Psoas muscle (tissue), 8 donors: ENCODE measurements at places on chromosomes 12 and 14. TPM values are rescaled to one million over a fixed set of nuclear protein-coding genes. Genes with fewer than 3 reads are reported as not detected.

- DNase-seq: no peak
- peaks cover 50% of the 10 kb centered on the region for H3K4me1 ChIP-seq
- H3K27ac ChIP-seq: no peak overlapping the region
- no peak overlapping the region for H3K4me3 ChIP-seq
These were observed 4.1 kb downstream of the NFYB start for GRCh38 chr12:104133866-104134265.

- peaks cover 11% of the 10 kb centered on the region for H3K4me1 ChIP-seq
- no peaks in the 10 kb centered on the region for H3K36me3 ChIP-seq
- DNase-seq: peak; percentile 72
- H3K27ac ChIP-seq: peak within 1 kb of the TSS; percentile 88
- H3K4me3 ChIP-seq: peak within 1 kb of the TSS; percentile 72
- no peaks in the 10 kb centered on the region for H3K27me3 ChIP-seq
These were observed at the start of gene STAT6 for GRCh38 chr12:57111031-57111734. Gene STAT6 (minus strand): TSS chr12:57111362. CDS start chr12:57108278, 3,084 bp downstream.

- DNase-seq: no peak
- no peaks in the 10 kb centered on the region for H3K4me1 ChIP-seq
- no peak overlapping the region for H3K27ac ChIP-seq
- H3K36me3 ChIP-seq: no peaks in the 10 kb centered on the region
- H3K27me3 ChIP-seq: no peaks in the 10 kb centered on the region
These were observed 90.8 kb downstream of the BICD1 start for GRCh38 chr12:32197421-32197820.

DNA sequence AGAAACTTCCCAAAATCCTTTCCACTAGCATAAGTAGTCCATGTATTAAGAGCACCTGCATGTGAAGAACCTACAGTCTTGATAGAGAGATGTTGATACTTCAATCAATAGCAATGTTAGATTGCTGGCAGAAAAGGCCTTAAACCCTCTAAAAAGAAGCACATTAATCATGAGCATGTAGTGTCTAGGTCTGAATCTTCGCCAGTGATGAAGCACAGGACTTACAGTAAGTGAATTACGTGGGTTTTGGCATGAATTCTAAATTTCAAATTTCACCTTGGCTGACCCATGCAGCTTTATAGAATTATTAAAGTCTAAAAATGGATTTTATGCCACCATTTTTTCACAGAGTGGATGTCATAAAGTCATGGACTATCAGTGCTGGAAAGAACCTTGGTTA, 791.6 kb upstream of the NOVA1 start:
- H3K4me1 ChIP-seq: no peaks in the 10 kb centered on the region
- no peak overlapping the region for H3K27ac ChIP-seq
- H3K4me3 ChIP-seq: no peak overlapping the region
- H3K36me3 ChIP-seq: no peaks in the 10 kb centered on the region
- no peaks in the 10 kb centered on the region for H3K27me3 ChIP-seq

GRCh38 chr12:108696111-108696995, 35.0 kb downstream of the CORO1C start:
- peak overlapping the region; percentile 95 for H3K27ac ChIP-seq
- H3K4me3 ChIP-seq: peak overlapping the region; percentile 12
- peaks cover 19% of the 10 kb centered on the region for H3K36me3 ChIP-seq
- peaks cover 85% of the 10 kb centered on the region for H3K4me1 ChIP-seq

- H3K27me3 ChIP-seq: no peaks in the 10 kb centered on the region
- no peaks in the 10 kb centered on the region for H3K36me3 ChIP-seq
- no peak overlapping the region for H3K27ac ChIP-seq
These were observed 7.7 kb upstream of the TMEM132D start for GRCh38 chr12:129911428-129912049.

DNA sequence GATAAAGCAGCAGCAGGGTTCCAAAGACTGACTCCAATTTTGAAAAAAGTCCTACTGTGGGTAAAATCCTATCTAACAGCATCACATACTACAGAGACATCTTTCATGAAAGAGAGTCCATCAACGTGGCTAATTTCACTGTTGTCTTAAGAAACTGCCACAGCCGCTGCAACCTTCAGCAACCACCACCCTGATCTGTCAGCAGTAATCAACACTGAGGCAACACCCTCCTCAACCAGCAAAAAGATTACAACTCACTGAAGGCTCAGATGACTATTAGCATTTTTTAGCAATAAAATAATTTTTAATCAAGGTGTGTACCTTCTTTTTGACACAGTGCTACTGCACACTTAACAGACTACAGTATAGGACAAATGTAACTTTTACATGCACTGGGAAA, 6.6 kb downstream of the CAPRIN2 start:
- peaks cover 26% of the 10 kb centered on the region for H3K36me3 ChIP-seq
- H3K27ac ChIP-seq: no peak overlapping the region
- no peaks in the 10 kb centered on the region for H3K4me1 ChIP-seq
- no peak for DNase-seq
- no peaks in the 10 kb centered on the region for H3K27me3 ChIP-seq
- no peak overlapping the region for H3K4me3 ChIP-seq

- no peak overlapping the region for H3K4me3 ChIP-seq
- no peaks in the 10 kb centered on the region for H3K4me1 ChIP-seq
- H3K27ac ChIP-seq: no peak overlapping the region
- H3K27me3 ChIP-seq: no peaks in the 10 kb centered on the region
- no peaks in the 10 kb centered on the region for H3K36me3 ChIP-seq
- DNase-seq: no peak
These were observed 175.2 kb upstream of the HMGA2 start for GRCh38 chr12:65649126-65649525.

- DNase-seq: no peak
- no peak overlapping the region for H3K27ac ChIP-seq
- peaks cover 25% of the 10 kb centered on the region for H3K27me3 ChIP-seq
- peak overlapping the region; percentile 46 for H3K4me3 ChIP-seq
- no peaks in the 10 kb centered on the region for H3K4me1 ChIP-seq
These were observed 578 bp downstream of the ADAMTS20 start for GRCh38 chr12:43551279-43551970.

GRCh38 chr12:110533607-110534006, 31.5 kb downstream of the RAD9B start:
- DNase-seq: no peak
- no peak overlapping the region for H3K4me3 ChIP-seq
- H3K27me3 ChIP-seq: no peaks in the 10 kb centered on the region
- no peak overlapping the region for H3K27ac ChIP-seq

- no peaks in the 10 kb centered on the region for H3K36me3 ChIP-seq
- H3K4me3 ChIP-seq: no peak overlapping the region
- no peak overlapping the region for H3K27ac ChIP-seq
- no peaks in the 10 kb centered on the region for H3K27me3 ChIP-seq
- DNase-seq: no peak
These were observed 125.9 kb upstream of the ATF1 start for GRCh38 chr12:50637870-50638481.

P2RX2 gene
- polyA plus RNA-seq: not detected

TTC6 gene
- not detected for polyA plus RNA-seq

SMCO3 gene
- polyA plus RNA-seq: not detected

SPTB gene
- polyA plus RNA-seq: 43.4 TPM

FBXL14 gene
- polyA plus RNA-seq: 5.3 TPM

MMP19 gene
- polyA plus RNA-seq: 1.1 TPM

GYS2 gene
- not detected for polyA plus RNA-seq
